ENCODE measurements at places on chromosomes 13 and 19. TPM values are rescaled to one million over a fixed set of nuclear protein-coding genes. Genes with fewer than 3 reads are reported as not detected.

The ATP8A2 gene
- total RNA-seq: 0.13 TPM

The ACER1 gene
- 0.67 TPM for total RNA-seq

The ONECUT3 gene
- total RNA-seq: not detected

The CGB8 gene
- total RNA-seq: not detected

The LYPD3 gene
- not detected for total RNA-seq

The DNMT1 gene
- 35.4 TPM for total RNA-seq

The TNFSF11 gene
- not detected for total RNA-seq

The ZNF345 gene
- 11.6 TPM for total RNA-seq

The UQCR11 gene
- 53.6 TPM for total RNA-seq

The LMTK3 gene
- total RNA-seq: 5.6 TPM

The PABPC3 gene
- not detected for total RNA-seq

The CCDC70 gene
- not detected for total RNA-seq

Measured in thyroid gland (tissue), 4 donors.